ENCODE measurements at places on chromosomes 7 and 10.

DNA sequence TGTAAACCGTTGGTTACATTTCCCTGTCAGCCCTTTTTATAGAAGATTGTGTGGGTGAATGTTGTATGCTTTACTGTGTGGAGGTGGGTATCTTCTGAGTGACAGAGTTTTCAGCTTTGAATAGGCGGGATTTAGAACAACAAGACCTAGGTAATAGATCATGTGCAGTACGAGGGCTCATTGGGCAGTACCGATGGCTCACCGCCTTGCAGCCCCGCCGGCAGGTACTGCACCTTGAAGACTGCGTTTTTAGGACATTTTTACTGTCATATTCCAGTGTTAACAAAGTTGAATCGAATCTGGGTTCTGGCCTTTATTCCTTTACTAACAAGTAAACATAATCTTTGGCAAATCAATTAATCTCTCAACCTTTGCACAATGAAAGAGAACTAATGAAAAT, 55.9 kb upstream of the NCF1 start:
- no peak for DNase-seq

DNA sequence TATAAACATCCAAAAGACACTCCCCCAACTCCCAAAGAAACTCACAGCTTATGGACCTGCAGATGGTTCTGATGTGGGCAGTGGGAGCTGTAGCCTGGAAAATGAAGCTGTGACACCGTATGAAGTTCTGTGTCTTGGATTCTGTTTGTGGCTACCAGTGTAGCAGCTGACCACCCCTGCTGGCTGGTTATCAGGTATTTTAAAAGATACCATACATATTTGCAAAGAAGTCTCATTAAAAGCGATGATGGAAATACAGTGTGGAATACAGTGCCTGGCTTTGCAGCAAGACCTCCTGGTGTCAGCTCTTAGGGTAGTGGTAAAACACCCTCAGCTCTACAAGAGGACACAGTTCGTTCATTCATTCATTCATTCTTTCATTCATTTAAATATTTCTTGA, 194.3 kb upstream of the PRKCQ start:
- no peak for DNase-seq

DNA sequence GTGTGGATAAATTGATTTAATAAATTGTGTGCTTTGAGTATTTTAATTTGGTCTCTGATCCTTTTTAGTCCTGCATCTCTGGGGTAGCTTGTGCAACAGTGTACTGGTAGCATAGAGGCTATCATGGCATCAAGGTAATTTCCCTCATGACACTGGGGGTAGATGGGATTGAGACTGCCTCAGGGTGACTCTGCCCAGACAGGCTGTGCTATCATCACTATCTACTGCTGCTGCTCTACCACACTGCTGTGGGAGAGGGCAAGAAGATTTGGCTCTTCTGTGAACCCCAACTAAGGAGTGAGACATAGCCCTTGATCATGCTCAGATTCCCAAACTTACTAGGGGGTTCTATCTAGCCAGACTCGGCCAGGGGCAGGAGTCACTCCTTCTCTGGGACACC, 43.6 kb upstream of the JAZF1 start:
- DNase-seq, result no peak

GRCh38 chr10:49597426-49598163, 12.5 kb upstream of the SLC18A3 start:
- DNase-seq, result no peak

DNA sequence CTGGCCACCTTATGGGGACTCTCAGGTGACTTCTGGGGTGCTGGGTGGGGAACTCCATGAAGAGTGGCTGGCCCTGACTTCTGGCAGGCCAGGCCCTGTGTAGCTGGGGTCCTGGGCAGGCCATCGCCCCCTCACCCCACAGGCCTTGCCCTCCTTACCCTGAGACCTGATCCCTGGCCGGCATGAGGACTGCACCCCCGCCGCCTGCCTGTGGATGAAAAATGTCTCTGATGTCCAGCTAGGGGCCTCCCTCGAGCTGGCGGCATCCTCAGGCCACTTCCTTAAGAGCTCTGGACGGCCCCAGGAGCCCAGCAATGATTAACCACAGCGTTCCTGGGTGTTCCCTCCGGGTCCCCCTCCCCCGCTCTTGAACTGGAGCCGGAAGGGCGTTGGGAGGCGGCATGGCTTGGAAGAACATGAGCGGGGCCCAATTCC, 31.8 kb upstream of the SHH start:
- DNase-seq, result no peak

DNA sequence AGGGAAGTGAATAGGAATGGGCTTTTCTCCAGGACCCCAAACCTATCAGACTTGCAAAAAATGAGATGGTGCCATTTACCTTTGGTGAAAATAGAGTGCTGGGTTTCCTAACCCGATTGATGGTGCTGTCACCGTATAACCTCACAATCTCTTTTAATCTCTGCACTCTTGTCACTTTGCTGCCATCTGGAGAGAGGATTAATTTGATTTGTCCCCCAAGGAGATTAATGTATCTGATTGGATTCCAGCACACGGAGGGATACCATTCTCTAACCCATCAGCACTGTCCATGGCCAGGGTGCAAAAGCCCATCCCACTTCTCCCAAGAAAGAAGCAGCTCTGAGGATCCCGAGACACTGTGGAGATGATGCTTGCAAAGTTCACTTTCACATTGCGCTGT, 86.3 kb upstream of the NFE2L3 start:
- no peak for DNase-seq

DNA sequence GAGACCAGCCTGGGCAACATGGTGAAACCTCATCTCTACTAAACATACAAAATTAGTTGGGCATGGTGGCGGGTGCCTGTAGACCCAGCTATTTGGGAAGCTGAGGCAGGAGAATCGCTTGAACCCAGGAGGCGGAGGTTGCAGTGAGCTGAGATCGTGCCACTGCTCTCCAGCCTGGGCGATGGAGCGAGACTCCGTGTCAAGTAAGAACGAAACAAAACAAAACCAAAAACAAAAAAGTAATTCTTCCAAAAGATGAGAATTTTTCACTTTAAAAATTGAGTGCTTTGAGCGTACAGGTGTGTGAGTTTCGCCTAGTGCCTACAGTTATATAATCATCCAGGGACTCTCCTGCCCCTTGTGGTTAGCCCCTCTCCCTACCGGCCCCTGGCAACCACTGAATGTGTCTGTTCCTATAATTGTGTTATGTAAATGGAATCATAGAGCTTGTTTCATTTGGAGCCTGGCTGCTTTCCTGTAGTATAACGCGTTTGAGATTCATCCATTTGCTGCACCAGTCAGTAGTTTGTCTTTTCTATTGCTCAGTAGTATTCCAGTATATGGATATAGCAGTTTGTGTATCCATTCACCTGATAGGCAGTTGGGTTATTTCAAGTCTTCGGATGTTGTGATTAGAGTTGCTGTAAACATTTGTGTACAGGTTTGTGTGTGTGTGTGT, 80.0 kb downstream of the RBM33 start:
- DNase-seq, result peak; percentile 2
